ENCODE measurements at places on chromosomes 13 and 19.

DNA sequence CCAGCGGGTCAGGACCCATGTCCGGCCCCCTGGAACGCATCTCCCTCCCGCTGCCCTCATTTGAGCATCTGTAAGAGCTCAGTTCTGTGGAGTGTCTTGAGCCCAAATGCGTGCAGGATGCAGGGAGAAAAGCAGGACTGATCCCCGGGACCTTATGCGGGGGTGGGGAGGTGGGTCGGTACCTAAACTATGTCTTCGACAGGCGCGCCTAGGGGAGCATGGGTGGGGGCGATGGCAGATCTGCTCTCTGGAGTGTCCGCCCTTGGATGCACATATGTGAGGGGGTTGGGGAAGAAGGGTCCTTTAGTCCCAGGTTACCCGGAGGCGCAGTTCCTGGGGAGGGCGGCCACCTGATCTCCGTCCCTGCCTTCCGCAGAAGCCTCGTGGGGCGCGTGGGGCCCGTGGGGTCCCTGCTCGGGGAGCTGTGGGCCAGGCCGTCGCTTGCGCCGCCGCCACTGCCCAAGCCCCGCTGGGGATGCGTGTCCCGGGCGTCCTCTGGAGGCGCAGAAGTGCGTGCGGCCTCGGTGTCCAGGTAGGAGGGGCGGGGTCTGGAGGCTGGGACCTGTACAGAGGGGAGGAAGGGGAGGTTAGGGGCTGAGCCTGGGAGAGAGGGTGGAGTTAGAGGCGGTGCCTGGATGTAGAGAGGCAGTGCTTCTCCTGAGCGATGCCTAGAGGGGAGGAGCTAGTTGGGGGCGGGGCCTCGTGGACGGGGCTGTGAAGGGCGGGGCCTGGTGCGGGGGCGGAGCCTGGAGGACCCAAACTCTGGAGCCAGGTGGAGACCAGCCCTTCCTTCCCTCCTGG lies 2.9 kb downstream of the CILP2 start:
- DNase-seq = peak; percentile 91

DNA sequence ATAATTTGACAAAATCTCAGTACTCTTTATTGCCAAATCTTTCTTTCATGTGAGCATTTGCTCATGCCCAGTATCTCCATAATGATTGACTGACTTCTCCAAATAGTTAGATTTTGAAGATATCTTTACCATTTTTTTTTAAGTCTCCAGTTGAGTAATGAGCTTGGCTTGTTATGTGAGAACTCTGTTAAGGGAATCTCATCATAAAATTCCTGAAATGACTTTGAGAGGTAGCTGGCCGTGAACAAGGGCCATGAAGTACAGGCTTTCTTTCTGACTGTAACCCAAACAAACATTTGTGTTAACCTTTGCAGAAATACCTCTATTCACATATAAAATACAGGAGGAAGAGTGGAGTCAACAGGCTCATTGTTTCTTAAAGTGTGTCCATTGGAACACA lies 449.7 kb downstream of the IRS2 start:
- DNase-seq = no peak

DNA sequence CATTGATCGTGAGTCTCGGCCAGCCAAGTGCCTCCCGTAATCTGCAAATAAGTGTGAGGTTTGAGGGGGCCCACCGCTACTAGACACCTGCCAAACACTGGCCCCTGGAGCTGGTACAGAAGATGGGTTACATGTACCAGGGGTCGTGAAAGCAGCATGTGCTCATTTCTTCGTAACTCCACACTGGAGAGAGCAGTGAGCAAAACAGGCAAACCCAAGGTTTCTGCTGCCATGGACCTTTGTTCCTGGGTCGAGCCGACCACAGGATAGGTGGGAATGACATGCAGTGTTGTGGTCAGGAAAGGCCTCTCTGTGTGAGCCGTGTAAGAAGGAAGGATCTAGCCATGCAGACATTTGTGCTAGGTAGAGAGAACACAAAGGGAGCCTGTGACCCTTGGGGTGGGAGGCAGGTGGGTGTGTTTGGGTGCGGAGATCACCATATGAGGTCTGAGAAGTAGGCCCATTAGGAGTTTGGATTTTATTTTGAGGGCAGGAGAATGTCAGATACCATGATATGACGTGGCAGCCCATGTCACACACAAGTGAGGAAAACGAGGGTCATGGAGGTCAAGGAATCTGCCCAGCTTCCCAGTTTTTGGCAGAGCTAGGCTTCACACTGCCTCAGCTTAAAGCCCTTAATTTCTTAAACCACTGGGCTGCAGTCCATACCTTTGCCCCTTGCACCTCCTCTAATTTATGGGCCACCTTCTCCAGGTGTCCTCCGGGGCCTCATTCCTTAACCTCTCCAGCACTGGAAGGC lies 919 bp downstream of the GTF3A start:
- no peak for DNase-seq

DNA sequence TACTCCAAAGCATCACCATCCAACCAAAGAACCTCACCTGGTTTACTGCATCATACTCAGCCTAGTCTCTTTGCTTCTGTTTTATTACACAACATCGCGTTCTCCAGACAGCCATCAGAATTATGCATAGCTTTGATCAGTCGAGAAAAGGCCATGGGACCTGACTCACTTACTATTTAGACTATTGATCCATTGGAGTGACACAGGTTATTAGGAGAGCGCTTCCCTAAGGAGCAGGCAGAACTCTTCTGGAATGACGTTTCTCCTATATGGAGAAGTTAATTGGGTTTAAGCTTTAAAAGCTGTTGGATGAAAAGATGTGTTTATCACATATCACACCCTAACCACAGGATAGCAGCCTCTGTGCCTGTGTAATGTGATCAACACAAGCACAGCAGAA lies 649.1 kb upstream of the SLC10A2 start:
- DNase-seq = no peak

All from activated CD8-positive, alpha-beta memory T cell treated with anti-CD3 and anti-CD28 coated beads, Interleukin-2, amount 50 U/mL, for 48 hours (primary cell).